Activated naive CD4-positive, alpha-beta T cell treated with anti-CD3 and anti-CD28 coated beads, Interleukin-2, amount 50 U/mL, for 16 hours (primary cell): ENCODE measurements at places on chromosomes 4 and X.

DNA sequence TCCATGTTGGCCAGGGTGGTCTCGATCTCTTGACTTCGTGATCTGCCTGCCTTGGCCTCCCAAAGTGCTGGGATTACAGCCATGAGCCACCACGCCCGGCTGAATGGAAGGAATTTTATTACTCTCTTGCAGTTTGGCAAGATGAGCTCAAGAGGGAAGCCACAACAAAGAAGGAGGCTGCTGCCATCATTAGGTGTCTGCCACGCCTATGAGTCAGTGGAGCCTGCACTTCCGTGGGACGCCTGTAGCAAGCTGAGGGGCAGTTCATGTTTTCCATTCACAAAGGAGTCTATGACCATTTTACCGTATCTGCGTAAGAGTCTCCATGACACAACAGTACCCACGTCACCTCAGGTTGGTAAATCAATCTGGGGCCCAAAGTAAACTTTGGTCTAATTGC is 51.2 kb upstream of the CHRNA9 start:
- DNase-seq, result peak; percentile 83

DNA sequence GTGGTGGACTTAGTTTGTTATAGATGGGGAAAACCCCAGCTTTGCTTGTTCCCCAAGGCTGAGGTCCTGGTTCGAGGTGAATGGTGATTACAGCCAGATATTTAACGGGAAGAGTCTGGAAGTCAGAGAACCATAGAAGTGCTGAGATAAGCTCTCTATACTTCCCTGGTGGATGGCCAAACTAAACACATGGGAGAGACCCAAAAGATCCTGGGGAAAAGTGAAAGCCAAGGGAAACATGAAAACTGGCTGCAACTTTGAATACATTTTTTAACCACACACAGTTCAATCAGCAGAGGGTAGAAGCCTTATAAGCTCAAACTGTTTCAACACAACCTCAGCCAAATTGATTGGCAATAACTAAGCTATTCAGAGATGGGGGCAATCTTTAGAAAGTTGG is 29.3 kb upstream of the SRPX start:
- DNase-seq, result no peak

GRCh38 chr4:140240237-140240636 is 86.3 kb upstream of the MAML3 start:
- DNase-seq, result no peak

- DNase-seq, result no peak
Measured at GRCh38 chr4:164023214-164023613, 528.7 kb downstream of the TMA16 start.

DNA sequence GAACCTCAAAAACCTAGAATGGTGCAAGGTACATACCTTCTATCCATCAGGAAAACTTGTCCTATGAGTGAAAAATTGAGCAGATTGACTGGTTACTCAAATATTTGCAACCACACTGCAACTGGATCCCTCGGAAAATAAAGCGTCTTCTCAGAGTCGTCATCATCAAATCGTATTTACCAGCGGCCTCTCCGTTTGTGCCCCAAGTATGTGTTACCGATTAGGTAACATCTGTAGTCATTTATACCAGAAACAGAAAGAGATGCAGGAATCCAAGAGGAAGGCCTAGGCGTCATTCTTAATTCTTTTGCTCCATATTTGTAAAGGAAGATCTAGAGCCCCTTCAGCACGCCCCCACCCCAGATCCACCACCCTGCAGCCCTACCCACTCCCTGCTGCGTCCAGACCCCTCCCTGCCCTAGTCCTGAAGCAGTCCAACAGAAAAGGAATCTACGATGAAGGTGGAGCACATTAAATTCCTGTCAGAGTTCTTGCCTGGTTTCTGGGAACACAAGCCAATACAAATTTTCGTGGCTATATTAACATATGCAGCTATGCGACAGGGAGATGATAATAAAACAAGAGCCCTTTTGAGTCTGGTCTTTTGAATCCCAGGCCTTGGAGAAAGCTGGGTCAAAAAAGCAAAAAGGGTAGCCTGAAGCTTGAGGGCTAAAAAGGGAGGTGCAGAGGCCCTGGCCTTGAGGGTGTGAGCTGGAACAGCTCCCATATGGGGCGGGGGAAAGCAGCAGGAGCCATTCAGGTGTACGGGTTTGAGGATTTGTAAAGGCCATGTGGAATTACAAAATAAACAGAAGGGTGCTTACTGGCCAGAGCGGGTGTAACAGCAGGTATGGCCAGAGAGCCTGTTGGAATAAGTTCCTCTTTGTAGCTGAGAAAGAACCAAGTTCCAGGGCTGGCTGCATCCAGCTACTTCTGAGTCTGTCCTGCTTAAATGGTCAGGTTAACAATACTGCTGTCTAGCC is 77.0 kb downstream of the ZNF827 start:
- DNase-seq, result no peak

DNA sequence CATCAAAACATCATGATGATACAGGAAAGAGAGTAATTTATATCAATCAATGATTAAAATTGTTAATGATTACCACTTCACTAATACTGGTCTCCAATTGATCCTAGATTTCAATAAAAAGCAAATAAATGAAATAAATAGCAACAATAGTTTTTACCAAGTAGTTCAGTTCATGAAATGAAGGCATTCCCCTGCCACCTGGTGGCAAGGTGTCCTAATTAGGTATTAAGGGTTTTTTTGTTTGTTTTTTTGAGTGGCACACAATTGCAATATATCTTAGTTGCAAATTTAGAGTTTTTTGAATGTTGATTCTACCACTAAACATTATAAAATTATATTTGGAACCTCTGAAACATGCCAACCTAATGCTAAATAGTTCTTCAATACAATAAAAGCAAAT is 157.4 kb upstream of the PDE5A start:
- no peak for DNase-seq

- DNase-seq, result no peak
Measured at GRCh38 chr4:1006856-1007255, 4.6 kb upstream of the FGFRL1 start.

DNA sequence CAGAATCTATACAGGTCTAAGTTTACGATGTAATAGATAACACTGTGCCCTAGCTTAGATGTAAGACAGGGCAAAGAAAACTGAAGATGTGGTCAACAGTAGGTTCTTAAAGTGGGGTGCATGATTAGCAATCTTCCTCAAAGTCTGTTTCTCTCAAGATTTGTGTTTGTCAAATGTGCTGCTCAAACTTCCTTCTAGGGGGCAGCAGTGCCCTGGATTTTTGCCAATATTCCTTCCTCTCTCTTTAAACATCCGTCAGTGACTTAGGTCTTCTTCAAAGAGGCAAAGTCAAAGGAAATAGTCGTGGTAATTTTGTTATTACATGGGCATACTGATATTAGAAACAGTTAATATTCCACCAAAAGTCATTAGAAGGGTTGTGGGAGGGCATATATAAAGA is 4.2 kb upstream of the PDHA2 start:
- no peak for DNase-seq

DNA sequence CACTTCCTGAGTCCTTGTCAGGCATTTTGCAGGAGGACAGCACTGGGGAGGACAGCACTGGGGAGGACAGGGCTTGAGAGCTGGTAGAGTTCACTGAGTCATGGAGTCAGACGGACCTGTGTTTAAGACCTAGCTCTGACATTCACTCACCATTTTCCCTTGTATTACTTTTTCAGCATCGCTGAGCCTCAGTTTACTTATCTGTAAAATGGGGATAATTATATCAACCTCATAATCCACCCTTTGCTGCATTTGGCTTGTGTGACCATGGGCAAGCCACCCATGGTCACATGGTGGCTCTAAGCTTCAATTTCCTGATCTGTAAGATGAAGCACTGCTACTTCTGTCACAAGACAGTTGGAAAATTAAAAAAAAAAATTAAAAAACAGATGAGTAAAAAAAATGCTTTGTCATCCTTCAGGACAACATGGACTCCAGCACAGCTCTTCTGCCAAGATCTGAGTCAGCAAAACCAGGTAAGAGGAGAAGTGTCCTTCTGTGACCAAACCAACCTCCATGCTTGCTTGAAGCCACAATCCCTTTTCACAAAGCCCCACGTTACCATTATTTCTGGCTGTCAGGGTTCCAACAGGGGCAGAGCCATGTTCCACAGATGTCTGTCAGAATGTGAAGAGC is 275.5 kb downstream of the RAB28 start:
- DNase-seq, result no peak

DNA sequence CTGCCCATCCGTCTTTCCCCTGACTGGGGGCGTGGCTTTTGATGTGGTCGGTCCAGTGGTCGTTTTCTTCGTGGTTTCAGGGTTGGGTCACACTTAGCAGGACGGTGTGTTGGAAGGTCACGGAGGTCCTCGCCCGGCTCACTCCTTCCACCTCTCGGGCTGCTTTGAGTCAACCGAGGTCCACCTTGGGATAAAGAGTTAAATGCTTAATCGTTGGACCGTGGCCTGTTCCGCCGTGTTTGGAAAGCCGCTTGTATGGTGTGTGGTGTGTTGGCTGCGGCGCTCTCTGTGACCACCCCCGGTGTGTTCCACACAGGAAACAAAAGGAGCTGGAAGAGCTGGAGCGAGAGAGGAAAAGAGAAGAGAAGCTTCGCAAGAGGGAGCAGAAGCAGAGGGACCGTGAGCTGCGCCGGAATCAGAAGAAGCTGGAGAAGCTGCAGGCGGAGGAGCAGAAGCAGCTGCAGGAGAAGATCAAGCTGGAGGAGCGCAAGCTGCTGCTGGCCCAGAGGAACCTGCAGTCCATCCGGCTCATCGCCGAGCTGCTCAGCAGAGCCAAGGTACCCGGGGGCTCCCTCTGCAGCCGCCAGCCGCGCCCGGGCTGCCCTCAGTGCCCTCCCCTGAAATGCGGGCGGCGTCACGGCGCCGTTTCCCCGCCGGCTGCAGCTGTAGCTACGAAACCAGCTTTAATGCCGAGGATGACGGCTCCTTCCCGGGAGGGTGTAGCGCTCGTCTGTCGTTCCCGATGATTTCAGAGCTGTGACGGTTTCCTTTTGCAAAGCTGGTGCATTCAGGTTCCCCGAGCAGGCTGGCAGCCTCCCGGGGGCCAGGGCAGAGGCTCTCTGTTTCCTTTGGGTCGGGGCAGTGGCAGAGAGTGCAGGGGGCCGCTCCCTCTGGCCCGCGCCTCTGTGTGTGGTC is 7.7 kb downstream of the AKAP17A start:
- DNase-seq, result no peak

GRCh38 chrX:28085653-28086052 is 104.4 kb upstream of the DCAF8L1 start:
- DNase-seq, result no peak

DNA sequence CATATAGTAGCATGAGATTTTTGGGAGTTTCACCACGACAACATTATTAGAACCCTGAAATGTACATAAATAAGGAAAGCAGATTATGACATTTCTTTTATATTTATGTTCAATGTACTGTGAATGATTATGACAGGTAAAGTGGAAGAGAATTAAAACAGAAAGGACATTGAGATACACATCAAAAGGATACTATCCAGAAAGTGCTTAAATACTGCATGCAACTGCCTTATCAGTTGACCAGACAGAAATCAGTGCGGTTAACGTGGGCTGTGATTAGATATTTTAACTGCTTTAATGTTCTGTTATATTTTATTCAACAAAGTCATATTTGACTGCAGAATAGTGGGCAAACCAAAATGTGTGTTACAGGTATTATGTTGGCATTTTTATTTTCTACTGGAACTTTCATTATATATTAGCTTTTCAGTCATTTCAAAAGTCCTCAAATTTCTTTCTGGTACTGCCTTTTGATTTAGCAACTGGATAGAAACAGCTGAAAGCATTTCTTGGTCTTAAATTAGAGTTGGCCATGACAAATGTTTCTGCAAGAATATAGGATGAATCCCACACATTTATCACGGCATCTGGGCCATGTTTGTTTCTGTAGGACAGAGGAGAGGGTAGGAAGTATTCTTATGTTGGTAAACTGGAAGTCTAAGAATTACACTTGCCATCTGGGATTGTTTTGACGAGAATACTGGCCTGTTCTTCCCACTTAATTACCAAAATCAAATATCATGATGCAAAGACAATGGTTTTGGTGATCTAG is 255.2 kb downstream of the SLC39A8 start:
- DNase-seq, result no peak

DNA sequence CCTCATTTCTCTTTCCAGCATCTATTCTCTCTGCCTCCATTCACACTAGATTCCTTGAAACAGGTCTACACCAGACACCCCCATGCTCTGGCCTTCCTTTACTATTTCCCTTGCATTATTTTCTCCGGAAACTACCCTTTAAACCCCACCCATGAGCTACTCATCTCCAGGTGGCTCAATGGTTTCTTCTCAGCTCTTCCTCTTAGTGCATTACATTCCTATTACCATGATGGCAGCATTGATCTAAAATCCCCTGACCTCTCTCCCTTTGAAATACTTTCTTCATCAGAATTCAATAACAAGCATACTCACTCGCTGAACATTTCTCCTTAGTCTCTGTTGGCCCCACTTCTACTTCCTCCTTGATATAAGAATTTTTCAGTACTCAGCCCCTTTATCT is 94.6 kb downstream of the SYNPO2 start:
- DNase-seq, result no peak

DNA sequence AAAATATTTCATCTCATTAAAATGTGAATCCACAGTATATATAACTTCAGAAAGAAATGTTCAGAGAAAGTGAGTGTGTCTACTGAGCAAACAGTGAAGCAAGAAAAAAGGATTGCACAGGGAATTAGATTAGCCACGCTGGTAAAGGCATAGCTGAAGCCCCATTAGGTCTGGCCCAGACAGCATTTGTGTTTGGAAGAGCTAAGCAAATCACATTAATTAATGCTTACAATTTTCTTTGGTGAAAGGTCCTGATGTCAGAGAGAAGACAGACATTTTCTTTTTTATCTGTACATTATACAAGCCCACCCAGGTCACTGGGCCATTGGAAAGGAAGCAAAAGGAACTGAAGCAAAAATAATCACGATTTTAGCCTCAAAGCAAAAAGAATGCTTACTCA is 354.6 kb downstream of the GRID2 start:
- no peak for DNase-seq

- DNase-seq, result no peak
Measured at GRCh38 chr4:181259081-181259709, 984.0 kb upstream of the TENM3 start.

GRCh38 chr4:144967161-144967560 is 130.8 kb downstream of the ANAPC10 start:
- DNase-seq, result no peak

DNA sequence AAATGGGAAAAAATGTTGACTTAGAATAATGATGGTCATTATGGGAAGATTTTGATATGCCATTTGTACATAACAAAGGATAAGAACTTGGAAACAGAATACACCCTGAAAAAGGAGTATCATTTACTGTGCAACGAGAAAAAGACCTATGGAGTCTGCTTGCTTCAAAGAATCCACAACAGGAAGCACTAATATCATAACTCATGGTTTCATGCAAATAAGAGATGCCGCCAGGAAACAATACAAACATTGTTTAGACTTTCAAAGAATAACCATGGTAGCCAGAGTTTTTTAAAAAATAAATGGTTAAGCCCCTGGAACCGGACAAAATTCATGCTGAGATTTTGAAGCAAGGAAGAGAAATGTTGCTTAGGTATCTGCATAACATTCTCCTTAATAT is 139.9 kb upstream of the ETNPPL start:
- no peak for DNase-seq

GRCh38 chrX:4239650-4240540 is 526.4 kb upstream of the PRKX start:
- no peak for DNase-seq
